Stimulated activated CD4-positive, alpha-beta T cell treated with anti-CD3 and anti-CD28 coated beads, Interleukin-4, amount 100 ng/mL, for 1 hour (primary cell): ENCODE measurements at places on chromosomes 5 and 9.

DNA sequence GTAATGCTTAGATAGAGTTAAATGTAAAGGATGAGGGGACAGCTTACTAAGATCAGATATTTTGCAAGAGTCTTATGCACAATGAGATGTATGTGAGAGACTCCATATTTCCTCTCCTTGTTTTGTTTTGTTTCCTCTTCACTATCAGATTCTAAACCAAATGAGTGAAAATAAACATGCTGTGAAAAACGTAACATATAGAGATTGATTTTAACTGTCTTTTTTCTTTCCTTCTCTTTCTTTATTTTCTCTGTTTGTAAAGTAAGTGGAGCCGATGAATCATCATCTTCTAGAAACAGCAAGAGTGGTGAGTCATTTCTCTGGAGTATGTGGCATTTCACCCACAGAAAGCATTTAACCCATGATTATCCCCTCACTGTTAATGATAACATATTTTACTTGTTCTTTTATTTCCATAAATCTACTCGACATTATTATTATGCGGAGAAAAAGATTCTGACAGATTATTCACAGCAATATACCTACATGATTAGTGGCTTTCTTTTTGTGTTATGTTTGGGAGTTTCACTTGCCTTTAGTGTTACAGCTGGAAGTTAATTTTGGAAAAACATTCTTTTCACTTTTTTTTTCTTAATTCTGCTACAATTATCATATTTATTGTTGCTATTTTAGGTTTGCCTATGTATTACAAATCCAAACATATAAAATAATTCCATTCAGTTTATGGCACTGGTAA lies 2.1 kb upstream of the ANXA1 start:
- DNase-seq, result no peak

GRCh38 chr9:87198716-87199115 lies 251.4 kb upstream of the GAS1 start:
- no peak for DNase-seq

- no peak for DNase-seq
Measured at GRCh38 chr5:107570805-107571531, 99.8 kb downstream of the EFNA5 start.

- DNase-seq, result no peak
Measured at GRCh38 chr5:116076496-116076895, 8.3 kb upstream of the COMMD10 start.

DNA sequence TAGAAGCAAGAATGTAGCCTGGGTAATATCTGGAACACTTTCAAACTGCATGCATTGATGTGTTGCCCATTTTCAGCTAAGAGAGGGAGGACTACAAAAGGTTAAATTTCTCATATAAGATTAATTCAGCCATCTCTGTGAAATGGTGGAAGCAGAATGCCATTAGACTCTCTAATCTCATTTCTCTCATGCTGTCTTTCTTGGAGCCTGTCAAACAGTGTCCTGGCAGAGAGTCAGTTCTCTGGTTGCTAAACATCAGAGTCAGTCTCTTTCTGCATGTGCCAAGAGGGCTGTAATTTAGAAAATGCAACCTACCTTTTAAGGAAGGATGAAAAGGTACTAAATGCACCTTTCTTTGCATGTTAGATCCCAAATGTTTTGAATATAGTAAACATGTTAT lies 910 bp upstream of the GARNL3 start:
- no peak for DNase-seq

DNA sequence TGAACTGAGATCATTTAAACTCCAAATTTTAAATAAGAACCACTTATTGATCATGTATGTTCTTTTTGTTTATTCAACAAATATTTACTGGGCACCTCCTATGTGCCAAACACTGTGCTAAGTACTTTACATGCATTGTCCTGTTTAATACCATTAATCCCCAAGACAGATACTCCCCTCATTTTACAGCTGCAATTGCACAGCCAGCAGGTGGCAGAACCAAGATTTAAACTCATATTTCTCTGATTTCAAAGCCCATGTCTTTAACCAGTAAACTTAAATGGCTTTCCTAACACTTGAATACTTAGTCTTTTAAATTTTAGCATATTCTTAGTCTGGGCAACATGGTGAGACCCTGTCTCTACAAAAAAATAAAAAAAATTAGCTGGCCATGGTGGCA lies 43.4 kb upstream of the KIAA1958 start:
- peak; percentile 6 for DNase-seq

DNA sequence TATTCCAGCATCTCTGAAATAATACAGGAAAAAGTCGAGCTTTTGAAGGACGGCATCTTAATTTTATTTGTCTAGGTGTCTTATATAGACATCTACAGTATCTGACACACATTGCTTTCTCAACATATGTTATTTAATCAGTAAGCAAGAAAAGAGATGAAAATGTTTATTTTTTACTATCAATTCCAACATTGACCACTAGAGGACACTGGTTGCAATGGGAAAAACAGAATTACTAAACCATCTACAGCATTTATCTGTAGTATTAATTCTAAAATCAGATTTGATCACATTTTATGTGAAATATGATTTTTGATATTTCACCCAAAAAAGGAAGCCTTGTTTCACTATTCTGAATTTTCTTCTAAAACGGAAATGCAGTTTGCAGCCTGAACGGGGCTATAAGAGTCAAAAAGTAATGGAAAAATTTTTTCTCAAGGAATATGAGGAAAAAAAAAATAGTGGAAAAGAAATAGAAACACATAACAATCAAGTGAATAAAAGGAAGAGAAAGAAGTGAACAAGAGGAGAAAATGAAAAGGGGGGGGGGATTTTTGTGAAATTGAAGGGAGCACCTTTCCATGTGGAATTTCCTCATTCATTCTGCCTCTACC lies 98.6 kb downstream of the OSTF1 start:
- no peak for DNase-seq

DNA sequence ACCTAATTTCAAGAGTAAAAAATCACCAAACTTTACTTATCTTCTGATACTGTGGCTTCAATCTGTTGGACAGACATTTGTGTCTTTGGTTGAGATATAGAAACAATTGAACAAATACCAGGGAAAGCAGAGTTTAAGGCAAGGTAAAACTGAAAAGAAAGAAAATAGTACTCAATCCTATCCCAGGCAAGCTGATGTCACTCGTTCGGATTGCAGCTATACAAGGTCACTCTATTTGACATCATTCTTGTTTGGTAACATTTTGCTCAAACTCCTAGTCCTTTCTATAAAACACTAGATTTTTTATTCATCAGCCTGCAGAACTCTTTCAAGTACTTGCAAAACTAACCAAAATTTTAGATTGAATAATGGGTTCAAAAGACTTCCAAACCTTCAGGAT lies 91.9 kb upstream of the ANKRD55 start:
- no peak for DNase-seq

DNA sequence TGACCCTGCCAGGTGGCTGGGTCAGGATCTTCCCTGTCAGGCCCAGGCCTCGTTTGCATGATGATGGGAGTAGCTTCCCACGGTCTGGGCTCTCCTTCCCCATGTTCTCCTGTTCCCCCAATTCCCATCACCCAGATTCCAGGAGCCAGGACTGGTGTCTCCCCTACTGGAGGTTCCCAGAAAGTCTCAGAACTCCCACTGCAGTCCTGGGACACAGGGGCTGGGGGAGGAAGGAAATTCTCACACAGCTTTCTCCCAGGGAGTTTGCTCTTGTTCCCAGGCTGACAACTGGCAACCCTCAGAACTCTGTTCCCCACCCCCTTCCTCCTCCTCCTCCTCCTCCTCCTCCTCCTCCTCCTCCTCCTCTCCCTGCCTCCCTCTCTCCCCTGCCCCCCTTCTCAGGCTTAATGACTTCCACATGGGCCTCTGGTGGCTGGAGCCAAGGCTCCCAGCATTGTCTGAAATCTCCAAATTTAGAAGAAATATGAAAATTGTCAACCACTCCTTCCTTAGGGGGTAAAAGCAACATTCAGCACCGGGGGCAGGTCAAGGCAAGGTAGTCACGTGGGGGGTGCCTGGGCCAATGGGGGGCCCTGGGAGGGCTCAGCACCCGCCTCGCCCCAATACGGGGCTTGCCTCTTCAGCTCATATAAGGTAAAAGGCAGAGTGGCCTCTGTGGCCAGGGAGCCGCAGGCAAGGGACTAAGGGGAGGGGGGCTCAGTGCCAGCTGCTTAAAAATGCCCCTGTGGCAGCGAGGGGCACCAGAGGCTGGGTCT lies 27.3 kb upstream of the IL17B start:
- no peak for DNase-seq

DNA sequence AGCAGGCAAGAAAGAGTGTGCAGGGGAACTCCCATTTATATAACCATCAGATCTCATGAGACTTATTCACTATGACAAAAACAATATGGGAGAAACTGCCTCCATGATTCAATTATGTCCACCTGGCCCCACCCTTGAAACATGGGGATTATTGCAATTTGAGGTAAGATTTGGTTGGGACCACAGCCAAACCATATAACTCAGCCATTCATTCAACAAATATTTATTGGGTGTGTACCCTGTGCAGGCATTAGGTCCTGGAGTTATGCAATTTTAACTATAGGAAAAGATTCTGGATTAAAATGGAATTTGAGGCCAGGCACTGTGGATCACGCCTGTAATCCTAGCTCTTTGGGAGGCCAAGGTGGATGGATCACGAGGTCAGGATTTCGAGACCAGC lies 124.2 kb upstream of the GAS1 start:
- no peak for DNase-seq

DNA sequence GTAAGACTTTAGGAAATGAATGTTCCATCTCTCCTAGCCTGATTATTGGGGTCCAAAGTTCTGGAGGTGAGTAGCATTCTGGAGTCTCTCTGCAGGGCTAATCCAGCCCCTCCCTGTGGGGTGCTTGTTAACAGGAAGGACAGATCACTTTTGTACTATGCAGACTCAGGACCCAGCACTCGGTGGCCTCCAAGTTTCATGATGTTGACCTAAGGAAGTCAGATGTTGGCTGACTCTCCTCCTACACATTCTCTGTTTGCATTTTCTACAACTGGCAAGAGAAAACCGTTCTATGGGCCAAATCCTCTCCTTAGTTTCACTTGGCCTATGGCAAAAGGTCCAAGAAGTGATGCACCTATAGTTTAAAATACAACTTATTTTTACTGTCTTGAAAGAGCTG lies 5.5 kb upstream of the PDE8B start:
- DNase-seq, result no peak

DNA sequence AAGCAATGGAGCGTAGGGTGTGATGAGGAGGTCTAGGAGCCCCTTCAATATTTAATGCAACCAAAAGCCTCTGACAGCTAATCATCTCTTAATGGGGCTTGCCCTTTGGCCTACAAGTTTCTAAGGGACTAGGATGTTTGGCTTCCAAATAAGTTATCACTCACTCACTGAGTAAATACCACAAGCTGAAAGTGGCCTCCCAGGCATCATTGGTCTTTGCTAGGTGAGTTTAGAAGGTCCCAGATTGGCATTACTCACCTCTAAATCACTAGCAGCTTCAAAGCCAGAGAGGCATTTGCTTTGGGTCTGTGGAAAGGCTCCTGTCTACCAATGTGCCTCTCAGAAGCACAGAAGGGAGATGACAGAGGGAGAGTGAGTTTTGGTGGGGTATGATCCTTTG lies 344.2 kb downstream of the NTRK2 start:
- DNase-seq, result no peak

GRCh38 chr9:130884542-130885483 lies 11.8 kb downstream of the QRFP start:
- DNase-seq, result no peak

- no peak for DNase-seq
Measured at GRCh38 chr5:130065617-130066016, 161.4 kb downstream of the CHSY3 start.

DNA sequence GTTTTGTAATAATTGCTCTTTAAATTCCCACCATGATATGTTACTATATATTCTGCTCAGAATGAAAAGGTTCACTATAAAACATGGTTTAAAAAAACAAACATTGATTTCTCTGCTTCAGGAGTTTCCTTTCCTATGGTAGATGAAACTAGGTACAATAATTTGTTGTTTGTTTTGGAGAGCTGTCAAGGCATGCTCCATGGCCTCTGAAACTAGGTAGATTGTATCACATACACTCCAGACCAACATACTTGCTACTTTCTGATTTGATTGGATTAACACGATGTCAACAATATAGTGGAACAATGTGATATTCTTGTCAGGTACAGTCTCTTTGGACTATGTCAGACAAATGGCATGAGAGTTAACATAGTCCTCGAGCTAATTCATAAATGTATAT lies 452.7 kb upstream of the CDH9 start:
- DNase-seq, result no peak

DNA sequence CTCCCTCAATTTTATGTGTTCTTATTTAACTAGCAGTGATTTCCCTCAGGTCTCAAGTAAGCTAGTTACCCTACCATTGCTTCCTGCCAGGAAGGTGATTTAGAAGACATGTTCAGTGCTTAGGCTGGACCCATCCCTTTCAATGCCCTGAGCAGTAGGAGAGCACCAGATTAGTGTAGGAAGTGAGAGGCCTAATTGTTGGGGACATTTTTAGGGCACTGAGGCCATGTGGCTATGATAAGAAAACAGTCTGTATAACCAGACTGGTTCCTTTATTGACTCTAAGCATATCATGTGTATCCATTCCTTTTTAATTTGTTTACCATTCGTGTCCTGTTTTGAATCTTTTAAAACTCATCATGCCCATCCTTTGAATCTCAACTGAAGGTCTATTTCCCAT lies 312.3 kb upstream of the PRR16 start:
- no peak for DNase-seq

DNA sequence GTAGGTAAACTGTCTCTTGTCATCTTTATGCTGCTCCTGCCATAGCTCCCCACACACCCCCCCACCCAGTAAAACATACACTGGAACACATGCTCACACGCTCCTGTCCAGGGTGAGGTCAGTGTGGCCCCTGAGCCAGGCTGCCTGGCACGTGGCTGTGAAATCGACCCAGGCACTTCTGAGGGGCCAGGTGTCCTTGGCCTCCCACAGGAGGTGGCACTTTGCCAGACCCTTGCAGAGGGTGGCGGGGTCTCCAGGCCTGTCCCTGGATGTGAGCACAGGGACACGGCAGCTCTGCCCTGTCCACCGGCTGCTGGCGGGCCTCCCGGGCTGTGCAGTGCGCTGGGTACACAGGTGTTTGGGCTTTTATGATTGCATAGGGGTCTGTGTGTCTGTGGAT lies 10.0 kb upstream of the CRB2 start:
- no peak for DNase-seq

- no peak for DNase-seq
Measured at GRCh38 chr9:908536-909205, 67.2 kb downstream of the DMRT1 start.

DNA sequence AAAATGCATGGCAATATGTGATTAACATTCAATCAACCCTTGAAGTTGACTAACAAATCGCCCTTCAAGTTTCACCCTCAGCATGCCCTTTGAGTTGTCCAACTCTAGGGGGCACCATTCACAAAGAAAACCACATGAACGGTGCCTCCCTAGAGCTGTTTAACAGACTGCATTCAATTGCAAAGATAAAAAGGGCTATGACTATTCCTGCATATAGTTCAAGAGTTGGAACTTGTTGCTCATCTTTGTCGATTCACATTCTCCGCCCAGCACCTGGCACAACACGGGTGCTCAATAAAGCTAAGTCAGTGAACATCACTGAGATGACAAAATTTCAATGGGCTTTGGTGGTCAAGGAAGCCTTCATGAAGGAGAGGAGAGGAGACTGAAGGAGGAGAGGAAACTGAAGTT lies 69.6 kb upstream of the SLC30A5 start:
- no peak for DNase-seq

GRCh38 chr5:67752357-67752708 lies 463.2 kb upstream of the PIK3R1 start:
- no peak for DNase-seq

GRCh38 chr9:93141771-93142483 lies 7.9 kb upstream of the NINJ1 start:
- DNase-seq, result no peak
